MCF 10A (cell line): ENCODE measurements at places on chromosomes 11 and 22.

- no peak for DNase-seq
Measured at GRCh38 chr11:89442801-89443200, 48.4 kb downstream of the NOX4 start.

GRCh38 chr11:36456156-36456555 lies 53.9 kb downstream of the TRAF6 start:
- no peak for DNase-seq

- DNase-seq, result no peak
Measured at GRCh38 chr22:33300165-33300564, 242.0 kb upstream of the SYN3 start.

- no peak for DNase-seq
Measured at GRCh38 chr22:42001121-42001520, 2.5 kb downstream of the WBP2NL start.

DNA sequence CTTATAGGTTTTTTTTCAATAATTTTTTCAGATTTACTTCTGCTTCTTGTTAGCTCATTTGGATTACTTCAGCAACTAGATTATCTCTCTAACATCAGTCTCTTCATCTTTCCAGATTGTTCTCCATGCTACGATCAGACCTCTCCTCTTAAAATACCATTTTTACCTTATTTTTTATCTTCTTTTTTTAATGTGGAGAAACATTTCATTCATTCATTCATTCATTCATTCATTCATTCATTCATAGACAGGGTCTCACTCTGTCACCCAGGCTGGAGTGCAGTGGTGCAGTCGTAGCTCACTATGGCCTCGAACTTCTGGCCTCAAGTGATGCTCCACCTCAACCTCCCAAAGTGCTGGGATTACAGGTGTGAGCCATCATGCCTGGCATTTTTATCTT lies 189.4 kb downstream of the UVRAG start:
- DNase-seq, result no peak

GRCh38 chr22:46803031-46803880 lies 40.8 kb downstream of the TBC1D22A start:
- peak; percentile 49 for DNase-seq

DNA sequence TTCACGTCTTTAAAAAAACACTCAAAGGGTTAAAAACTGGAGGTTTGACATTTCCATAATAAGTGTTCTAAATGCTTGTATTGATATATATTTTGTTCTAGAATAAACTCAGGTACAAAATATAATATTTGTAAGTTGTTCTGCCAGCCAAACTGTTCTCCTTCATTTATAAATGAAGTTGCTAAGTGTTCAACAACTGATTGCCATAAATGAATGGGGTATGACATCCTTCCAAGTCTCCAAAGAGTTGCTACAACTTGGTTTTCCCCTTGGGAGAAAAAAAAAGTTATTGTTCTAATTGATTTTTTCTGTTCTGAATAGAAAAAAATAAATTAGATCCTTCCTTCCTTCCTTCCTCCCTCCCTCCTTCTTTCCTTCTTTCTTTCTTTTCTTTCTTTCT lies 65.4 kb upstream of the BLID start:
- DNase-seq, result no peak

- no peak for DNase-seq
Measured at GRCh38 chr11:1384199-1384970, 5.3 kb upstream of the BRSK2 start.

DNA sequence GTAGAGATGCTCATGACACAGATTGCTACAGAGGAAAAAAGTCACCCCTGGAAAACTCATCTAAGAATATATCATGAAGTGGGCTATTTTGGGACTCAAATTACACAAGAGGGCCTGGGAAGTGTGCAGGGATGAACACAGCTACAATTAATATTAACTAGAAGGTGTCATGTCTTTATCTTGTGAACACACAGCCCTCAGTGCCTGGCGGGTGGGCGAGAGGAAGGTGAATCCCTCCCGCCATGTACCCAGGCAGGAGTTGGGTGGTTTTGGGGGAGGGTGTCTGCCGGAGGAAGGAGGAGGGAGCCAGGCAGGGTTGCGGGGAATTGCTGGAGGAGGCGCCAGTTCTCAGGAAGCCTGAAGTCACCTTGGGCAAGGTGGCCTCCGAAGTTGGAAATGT lies 5.1 kb upstream of the FAM83F start:
- DNase-seq, result no peak

DNA sequence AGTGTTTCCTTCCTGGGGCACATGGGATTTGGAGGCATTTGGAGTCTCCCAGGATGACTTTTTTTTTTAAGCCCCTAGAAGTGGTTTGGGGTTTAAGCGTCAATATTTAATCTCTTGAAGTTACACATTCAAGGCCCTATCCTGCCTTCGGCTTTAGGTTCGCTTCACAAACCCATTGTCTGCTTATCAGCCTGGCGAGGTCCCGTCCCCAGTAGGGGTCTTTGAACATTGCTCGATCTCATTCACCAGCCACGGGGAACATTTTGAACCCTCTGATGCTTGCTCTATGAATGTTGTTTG lies 75.9 kb downstream of the KCNQ1 start:
- DNase-seq, result no peak

GRCh38 chr11:115590254-115590653 lies 86.0 kb upstream of the CADM1 start:
- no peak for DNase-seq

DNA sequence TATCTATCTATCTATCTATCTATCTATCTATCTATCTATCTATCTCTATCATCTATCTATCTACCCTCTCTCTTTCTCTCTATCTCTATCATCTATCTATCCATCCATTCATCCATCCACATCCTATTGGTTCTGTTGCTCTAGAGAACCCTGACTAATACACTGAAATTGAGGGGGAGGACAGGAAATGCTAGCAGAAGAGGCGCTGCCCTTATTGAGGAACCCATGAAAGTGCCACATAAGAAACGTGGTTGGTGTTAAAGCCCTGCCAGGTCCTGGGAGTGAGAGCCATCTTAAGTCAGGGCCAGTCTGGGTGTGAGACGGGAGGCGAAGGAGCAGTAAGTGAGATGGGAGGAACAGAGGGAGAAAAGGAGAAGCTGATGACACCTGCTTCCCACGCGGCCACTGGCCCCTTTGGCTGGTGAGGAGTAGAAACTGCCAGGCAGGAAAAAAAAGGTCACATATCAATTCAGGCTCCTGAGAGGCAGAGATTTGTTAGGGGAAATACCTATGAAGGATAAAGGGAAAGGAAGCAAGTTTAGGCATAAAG lies 87.9 kb upstream of the PLET1 start:
- DNase-seq, result no peak

DNA sequence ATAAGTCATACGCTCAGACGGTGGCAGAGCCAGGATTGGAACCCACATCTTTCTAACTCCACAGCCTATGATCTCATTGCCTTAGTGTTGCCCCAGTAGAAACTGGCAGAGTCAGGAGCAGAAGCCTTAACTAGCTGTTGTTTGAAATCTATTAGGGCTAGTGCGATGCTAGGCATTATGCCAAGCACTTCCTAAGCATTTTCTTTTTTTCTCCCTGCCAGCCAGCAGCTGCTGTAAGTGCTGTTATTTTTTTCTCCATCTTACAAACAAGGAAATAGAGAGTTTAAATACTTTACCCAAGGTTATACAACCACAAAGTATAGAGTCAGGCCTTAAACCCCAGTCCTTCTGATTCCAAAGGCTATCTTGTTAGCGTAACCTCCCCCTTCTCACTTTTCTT lies 161.0 kb upstream of the SORL1-AS1 start:
- no peak for DNase-seq

DNA sequence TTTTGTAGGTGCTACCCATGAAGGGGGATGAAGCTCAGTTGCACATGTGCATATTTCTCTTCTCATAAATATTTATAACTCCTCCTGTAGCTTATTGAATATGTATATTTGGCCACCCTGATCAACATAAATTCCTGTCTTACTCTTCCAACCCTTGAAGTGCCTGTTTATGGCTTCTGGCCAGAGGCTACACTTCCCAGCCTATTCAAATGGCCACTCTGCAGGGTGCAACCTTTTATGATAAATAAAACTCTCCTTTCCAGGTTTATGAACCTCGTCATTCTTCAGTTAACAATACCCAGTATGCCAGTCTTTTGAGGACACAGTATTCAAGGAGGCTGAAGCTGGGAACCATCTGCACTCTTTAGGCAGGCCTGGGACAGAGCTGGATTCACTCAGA lies 2.6 kb upstream of the RTL6 start:
- no peak for DNase-seq

DNA sequence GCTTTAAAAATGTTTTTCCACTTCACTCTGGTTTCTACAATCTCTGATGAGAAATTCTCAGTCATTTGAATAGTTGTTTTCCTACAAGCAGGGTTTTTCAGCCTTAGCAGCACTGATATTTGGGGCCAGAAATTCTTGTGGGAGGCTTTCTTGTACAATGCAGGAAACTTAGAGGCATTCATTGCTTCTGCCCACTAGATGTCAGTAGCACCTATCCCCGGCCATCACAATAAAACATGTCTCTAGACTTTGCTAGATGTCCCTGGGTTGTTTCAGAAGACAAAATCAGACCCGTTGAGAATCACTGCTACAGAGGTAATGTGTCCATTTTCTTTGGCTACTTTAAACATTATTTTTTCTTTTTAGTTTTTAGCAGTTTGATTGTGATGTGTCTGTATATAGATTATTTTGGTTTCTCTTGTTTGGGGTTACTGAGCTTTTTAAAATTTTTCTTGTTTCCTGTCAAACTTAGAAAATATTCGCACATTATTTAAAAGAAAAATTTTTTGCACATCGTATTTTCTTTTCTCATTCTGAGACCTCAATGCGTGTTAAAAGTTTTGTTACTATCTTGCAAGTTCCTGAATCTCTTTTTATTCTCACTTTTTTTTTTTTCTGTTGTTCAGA lies 60.8 kb upstream of the CCDC179 start:
- DNase-seq, result peak; percentile 51

DNA sequence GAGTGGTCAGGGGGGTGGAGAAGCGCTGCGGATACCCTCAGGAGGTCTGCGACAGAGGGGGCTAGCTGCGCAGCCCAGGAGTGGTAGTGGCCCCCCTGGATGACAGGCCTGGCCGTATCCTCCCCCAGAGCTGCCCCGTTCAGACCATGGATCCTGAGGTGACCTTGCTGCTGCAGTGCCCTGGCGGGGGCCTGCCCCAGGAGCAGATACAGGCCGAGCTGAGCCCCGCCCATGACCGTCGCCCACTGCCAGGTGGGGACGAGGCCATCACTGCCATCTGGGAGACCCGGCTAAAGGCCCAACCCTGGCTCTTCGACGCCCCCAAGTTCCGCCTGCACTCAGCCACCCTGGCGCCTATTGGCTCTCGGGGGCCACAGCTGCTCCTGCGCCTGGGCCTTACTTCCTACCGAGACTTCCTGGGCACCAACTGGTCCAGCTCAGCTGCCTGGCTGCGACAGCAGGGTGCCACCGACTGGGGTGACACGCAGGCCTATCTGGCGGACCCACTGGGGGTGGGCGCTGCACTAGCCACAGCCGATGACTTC lies 505 bp downstream of the NUDT22 start:
- DNase-seq, result no peak

GRCh38 chr11:17635551-17635938 lies 83.8 kb upstream of the MYOD1 start:
- no peak for DNase-seq

DNA sequence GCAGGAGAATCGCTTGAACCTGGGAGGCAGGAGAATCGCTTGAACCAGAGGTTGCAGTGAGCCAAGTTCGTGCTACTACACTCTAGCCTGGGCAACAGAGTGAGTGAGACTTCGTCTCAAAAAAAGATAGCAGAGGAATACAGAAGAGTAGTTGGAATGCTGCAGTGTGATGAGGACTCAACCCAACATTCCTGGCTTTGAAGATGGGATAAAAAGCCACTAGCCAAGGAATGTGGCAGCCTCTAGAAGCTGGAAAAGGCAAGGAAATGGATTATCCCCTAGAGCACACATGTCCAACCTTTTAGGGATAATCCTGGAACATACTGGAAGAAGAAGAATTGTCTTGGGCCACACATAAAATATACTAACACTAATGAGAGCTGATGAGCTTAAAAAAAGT lies 13.9 kb downstream of the SLC25A17 start:
- no peak for DNase-seq

DNA sequence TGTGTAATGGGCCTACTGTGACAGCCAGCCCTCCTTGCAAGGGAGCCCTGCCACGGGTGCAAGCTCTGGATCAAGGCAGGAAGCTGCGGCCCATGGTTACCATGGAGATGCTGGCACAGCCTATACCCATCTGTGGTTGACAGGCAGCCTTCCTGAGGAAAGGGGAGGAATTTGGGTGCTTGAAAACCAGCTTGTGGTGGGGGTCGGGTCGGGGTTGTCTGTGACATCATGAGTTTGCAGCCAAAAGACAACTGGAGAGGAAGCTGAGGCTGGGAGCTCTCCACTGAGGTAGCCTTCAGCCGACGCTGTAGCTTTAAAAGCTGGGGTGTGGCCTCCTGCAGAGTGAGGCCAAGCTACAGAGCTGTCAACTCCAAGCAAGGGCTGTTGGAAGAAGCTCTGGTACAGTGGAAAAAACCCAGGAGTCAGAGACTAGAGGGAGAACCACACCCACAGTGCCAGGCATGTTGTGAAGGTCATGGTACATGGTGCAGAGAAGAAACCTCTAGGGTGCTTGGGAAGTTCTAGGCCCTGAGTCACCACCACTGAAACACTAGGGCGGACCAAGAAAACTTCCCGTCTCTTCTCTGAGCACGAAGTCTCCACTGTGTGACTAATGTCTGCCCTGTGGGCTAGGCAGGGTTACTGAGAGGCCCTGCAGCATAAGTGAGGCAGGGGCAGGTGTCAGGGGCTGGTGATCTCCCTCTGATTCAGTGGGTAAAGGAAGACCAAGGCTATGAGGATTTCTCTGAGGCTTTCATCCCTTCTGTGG lies 10.8 kb upstream of the LDHA start:
- peak; percentile 100 for DNase-seq

GRCh38 chr22:31044262-31044861 lies 36.8 kb upstream of the SMTN start:
- no peak for DNase-seq

GRCh38 chr22:43479301-43479950 lies 67.6 kb downstream of the MPPED1 start:
- DNase-seq, result no peak

GRCh38 chr11:74138572-74138971 lies 32.2 kb downstream of the C2CD3 start:
- DNase-seq, result peak; percentile 95

- peak; percentile 20 for DNase-seq
Measured at GRCh38 chr22:46058591-46059519, 81.9 kb upstream of the WNT7B start.
